CD4-positive, alpha-beta T cell treated with Interleukin-1 beta for 1 hour (primary cell): ENCODE measurements at places on chromosomes 6 and 20.

DNA sequence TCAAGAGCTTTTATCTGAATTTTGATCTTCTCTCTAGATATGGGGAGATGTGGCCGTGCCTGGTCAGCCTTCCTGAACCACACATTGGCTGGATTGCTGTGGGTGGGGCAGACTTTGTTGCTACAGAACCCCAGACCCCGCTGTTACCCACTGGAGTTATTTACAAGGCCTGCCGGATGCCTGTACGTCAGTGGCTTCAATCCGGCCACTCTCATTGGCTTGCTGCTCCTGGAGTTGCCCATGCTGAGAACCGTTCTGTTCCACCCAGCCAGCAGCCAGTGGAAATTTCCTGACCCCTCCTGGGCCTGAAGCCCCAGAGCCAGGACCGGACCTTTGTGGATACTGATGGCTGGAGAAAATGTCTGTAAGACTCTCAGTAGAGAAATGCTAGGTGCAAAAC lies 101.9 kb downstream of the TFAP2C start:
- DNase-seq: no peak

DNA sequence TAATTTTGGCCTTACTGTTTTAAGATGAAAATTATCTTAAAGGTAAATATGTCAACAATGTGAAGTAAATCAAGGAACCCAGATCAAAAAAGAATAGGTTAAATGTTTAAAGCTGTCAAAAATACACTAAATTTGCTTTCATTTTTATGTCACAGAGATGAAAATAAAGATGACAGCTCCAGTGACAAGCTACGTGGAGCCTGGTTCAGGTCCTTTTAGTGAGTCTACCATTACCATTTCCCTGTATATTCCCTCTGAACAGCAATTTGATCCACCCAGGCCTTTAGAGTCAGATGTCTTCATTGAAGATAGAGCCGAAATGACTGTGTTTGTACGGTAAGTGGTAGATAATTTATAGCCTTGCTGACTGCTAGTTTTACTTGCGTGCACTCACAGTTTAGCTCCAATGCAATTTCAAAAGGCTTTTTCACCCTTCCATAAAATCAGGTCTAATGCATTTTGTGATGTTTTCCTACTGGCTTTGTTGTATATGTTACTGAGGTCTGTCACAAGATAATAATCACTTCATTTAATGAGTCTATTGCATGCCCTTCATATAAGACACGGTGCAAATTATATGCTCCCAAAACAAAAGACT lies 1.9 kb downstream of the HEBP2 start:
- no peak for DNase-seq

- no peak for DNase-seq
Measured at GRCh38 chr20:54218470-54218869, 10.6 kb downstream of the PFDN4 start.

DNA sequence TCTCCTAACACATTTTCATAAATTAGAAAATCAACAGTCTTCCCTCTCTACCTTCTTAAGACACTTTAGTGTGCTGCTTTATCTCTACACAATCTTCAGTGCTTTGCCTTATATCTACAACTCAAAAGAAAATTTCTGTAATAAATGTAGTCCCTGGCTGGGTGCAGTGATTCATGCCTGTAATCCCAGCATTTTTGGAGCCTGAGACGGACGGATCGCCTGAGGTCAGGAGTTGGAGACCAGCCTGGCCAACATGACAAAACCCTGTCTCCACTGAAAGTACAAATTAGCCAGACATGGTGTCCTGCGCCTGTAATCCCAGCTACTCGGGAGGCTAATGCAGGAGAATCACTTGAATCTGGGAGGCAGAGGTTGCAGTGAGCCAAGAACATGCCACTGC lies 9.7 kb upstream of the EDN1 start:
- DNase-seq: no peak
